ENCODE measurements at places on chromosomes 1 and 21.
A peak's percentile ranks its signal among the peaks of the same experiment; 100 is the strongest.

- no peak for DNase-seq
Measured at GRCh38 chr1:30982431-30982830, 73.9 kb upstream of the SDC3 start.

DNA sequence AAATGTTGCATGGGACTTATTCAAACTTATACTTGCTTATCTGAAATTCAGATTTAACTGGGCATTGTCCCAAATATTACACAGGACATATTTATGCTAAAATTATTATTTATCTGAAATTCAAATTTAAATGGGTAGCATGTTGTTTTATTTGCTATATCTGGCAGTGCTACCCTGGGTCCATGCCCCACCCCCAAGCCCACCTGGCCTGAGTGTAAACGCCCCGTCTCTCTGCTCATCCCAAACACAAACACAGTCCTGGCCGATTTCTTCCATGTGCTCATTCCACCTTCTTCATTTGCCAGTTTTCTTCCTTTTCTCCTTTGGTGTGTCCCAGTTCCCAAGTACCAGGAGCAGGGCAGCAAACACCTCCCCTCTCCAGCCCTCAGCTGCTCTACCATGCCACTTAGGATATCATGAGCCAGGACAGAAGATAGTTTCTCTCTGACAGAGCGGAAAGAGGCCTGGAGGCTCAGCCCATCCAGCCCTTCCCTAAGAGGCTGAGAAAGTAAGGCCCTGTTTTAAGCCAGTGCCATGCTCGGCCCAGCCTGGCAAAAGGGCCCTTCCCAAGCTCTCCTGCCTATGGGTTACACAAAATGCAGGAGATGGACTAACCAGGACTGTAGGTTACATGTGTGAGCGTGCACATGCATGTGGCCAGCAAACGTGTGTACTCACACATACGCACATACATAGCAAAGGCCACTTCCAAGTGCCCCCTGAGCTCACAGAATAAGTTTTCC is 69.5 kb downstream of the UBE2T start:
- no peak for DNase-seq

- DNase-seq, result no peak
Measured at GRCh38 chr1:244954359-244954758, 90.0 kb upstream of the HNRNPU start.

DNA sequence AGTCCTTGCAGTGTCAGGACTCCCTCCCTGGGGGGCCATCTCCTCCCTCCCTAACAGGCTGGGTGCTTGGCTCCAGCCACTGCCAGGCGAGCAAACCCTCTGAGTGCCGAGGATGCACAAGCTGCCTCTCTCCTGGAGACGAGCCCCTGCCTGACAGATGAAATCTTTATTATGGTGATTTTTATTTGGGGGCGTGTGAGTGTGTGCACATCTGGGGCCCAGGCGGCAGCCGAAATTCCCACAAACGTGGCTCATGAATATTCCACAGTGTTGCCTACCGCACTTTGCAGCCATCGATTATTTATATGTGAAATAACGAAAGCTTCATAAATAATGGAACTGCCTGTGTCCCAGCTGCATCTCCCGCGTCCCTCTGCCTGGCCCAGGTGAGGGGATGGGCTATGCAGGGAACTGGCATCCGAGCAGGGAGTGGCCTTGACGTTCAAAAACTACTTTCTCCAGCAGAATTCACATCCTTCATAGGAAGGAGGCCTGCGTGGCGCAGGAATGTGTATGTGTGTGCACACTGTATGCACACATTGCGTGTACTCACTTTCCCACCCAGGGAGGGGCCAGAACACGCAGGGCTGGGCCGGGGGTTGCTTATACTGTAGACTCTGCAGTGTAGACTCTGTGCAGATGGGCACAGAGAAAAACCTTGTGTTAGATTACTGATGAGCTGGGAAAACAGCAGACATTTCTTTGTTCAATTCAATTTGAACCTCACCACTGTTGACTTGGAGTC is 73.1 kb downstream of the UBIAD1 start:
- DNase-seq, result no peak

DNA sequence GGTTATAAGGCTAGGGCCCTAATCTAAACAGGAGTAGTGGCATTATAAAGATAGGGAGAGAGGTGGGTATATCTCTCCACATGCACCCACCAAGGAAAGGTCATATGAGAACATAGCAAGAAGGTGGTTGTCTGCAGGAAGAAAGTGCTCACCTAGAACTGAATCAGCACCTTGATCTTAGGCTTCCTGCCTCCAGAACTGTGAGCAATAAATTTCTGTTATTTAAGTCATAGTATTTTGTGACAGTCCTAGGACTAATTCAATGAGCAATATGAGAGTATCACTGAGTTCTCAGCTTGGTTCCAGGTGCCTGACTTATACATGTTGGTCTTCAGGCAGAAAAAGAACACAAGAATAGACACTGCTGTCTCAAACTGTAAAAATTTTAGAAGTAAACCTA is 51.8 kb downstream of the MRPL39 start:
- DNase-seq, result no peak

- no peak for DNase-seq
Measured at GRCh38 chr1:186884251-186884650, 55.5 kb downstream of the PLA2G4A start.

DNA sequence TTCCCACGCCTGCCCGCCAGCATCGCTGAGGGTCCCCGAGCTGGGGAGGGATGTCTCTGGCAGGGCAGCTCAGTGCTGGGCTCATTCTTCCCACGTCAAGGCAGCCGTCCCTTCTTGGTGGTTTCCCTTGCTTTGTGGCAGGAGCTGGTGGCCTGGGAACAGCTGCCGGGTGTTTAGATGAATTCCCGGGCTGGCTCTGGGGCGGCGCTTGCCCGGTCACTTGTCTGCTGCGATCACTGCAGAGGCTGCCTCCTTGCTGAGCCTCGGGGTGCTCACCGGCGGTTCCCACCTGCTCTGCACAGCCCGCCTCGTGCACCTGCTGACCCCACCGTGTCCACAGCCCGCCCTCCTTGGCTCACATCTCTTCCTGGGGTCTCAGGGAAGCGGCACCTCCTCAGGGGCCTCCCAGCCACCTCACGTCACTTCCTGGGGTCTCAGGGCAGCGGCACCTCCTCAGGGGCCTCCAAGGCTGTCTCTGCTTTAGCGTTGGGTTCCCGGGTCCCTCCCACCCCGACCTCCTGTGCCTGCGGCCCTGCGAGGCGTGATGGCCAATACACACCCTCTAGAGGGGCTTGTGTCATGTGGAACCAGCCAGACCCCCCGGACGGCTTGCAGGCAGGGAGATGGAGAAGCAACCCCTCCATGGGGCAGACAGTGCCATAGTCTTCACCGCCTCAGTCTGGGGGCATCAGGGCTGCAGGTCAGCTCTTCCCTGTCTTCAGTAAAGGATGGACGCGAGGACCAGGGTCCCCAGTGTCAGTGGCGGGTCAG is 13.5 kb downstream of the COL18A1 start:
- no peak for DNase-seq

DNA sequence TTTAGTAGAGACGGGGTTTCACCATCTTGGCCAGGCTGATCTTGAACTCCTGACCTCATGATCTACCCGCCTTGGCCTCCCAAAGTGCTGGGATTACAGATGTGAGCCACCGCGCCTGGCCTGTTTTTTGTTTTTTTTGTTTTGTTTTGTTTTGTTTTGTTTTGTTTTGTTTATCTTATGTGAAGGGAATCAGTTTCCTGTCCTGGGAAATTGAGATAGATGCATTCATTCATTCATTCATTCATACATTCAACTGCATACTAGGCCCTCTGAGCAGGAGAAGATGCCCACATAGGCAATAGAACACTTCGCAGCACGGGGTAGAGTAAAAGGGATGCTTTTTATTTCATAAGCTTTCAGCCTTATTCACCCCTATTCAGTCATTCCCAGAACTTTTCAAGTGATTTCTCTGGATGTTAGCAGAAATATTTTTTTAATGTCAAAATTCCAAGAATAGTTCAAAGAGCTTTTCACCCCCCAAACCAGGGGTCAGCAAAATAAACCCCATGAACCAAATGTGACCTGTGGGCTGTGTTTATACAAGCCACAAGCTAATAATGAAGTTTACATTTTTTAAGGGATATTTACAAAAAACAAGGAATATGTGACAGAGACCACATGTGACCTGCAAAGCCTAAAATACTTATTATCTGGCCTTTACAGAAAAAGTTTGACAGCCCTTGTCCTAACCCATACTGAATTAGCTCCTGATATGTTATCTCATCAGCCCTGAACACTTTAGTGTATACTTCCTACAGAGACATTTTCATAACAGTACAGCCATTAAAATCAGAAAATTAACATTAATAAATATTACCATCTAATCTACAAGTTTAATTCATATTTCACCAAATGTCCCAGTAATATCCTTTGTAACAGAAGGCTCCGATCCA is 127.1 kb downstream of the MAST2 start:
- no peak for DNase-seq

GRCh38 chr1:194024659-194025058 is 838.2 kb upstream of the B3GALT2 start:
- DNase-seq, result no peak

DNA sequence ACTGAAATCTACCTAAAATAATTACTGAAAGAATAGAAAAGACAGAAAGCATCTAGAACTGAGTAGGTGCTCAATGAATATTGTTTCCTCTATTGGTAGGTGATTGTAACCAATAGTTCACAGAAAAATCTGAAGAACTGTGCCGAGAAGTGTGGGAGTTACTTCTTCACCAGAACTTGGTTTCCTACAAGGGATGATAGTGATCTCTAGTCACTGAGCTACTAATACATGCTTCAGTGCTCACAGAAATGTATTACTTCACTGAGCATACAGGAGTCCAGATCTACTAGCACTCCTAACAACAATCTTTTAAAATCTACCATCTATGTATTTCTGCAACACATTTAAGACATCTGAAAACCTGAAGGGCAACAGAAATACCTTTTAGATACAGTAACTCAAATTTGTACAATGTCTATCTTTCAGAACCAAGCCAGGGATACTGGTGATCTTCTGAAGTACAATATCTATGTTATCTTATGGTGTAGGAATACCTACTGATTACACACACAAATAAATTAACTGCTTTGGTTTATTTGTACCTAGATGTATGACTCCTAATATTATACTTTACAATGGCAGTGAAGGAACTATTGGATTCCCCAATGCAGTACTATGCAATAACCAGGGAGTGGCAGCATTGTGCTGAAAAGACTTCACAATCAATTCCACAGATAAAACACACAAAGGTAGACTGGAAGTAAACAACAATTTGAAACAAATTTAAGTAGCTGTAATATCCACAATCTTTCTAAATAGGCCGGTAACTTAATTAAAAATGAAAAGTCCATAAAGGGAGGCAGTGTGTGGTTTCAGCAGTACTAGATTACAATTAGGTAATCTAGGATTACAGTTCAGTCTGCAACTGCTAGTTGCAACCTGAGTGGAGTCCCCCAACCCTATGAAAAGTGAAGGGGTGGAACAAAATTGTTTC is 243.0 kb downstream of the SLC45A1 start:
- DNase-seq, result peak; percentile 51

DNA sequence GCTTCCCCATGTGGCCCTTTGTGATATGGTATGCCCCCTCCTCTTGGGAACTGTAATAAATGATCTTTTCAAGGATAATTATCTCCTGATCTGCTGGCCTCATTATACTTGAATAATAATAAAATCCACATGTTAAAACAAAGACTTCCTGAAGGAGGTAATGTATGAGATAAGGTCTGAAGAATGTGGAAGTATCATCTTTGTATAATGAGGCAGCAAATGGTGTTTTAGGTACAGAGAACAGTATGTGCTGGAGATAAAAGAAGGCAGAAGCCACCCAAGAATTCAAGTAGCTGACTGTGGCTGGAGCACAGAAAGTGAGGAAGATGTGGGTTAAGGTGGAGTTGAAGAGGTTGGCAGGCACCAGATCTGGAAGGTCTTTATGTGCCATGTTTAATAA is 12.8 kb upstream of the COG2 start:
- no peak for DNase-seq

- DNase-seq, result no peak
Measured at GRCh38 chr1:2801046-2801445, 447 bp downstream of the TTC34 start.

DNA sequence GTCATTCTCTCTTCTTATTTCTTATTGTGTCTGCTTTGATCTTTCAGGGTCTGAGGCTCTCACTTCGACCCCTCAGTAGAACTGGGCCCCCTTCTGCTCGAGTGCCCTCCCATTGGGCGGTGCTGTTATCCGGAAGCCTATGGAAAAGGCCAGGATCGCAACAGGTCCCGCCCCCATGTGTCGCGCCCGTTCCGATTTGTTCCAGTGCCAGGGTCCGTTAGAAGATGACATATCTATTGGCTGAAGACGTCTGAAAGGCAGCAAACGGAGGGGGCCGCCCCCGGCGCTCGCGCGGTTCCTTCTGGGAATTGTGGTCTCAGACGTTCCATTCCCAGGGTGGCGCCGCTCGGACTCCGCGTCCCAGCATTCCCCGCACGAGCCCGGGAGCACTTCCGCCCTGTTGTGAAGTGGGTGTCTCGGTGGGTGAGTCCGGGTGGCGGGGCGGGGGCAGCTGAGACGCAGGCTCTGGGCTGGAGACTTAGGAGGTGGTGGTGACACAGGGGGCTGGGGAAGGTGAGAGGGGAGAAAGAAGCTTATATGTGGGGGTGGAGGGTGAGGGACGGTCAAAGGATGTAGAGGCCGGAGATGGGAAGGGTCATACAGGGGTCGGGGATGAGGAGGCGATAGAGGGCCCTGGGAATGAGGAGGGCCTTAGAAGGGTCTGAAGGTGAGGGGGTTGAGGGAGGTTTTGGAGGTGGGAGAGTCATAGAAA is at the start of gene ZSCAN20:
ZSCAN20 (plus strand) TSS at position 377 of the 712 bp plus-strand sequence. CDS start 6,644 bp downstream, outside the sequence.
- DNase-seq, result peak; percentile 94

DNA sequence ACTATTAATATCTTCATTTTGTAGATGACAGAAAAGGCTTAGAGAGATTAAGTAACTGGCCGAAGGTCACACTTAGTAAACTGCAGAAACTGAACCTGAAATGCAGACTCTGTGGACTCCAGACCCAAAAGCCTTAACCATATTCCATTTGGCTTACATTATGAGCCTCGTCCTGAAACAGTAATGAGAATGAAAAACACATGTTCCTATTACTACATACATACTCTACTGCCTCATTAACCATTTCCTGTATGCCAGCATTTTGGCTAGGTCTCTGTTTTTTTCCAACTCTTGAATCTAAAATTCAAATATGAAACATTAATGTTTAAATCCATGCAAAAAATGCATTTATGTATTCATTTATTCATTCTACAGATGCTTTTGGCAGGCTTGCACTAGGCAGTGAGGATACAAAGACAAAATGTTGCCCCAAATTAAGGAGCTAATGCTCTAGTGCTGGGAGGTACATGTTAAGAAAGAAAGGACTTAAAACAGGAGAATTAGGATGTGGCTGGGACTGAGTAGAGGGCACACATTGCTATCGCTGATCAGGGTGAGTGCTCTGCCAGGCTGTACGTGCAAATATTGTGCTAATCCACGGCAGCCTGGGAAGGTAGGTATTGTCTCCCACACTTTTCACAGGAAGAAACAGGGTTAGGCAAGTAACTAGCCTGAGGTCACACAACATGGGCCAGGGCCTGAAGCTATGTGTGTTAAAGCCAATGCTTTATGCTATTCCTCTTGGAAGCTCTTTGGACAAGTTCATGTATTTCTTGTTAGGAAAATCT is 14.0 kb downstream of the DEGS1 start:
- no peak for DNase-seq

All from RPMI8226 (cell line).